Astrocyte of the hippocampus (primary cell): ENCODE measurements at places on chromosomes 13 and 19.

DNA sequence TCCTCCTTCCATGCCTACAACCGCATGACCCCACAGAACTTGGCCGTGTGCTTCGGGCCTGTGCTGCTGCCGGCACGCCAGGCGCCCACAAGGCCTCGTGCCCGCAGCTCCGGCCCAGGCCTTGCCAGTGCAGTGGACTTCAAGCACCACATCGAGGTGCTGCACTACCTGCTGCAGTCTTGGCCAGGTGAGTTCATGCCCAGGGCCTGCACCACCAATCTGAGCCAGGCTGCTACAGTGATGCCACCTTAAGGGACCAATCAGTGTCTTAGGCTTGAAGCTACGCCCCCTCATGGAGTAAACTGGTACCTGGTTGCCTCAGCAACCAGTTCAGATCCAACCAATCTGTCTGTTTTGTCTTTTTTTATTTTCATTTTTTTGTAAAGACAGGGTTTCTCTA lies 5.2 kb downstream of the SYDE1 start:
- DNase-seq: no peak

DNA sequence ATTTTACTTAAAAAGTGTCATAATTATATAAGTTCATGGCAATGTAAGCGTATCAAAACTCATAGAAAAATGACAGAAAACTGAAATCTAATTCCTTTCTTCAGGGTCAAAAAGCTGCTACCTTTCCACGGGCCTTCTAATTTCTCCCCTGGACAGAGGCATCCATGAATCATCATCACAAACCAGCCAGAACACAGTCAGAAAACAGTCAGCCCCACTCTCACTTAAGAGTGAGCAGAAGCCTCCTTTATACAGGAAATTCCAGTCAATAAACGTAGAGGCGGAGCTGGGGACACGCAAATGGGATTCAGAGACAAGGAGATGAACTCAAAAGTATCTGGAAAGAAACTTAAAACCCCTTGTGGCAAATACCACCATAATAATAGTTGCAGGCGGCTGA lies 54.2 kb upstream of the ABCC4 start:
- peak; percentile 78 for DNase-seq

- DNase-seq: no peak
Observed at GRCh38 chr13:113443991-113444390, 9.3 kb downstream of the ADPRHL1 start.

DNA sequence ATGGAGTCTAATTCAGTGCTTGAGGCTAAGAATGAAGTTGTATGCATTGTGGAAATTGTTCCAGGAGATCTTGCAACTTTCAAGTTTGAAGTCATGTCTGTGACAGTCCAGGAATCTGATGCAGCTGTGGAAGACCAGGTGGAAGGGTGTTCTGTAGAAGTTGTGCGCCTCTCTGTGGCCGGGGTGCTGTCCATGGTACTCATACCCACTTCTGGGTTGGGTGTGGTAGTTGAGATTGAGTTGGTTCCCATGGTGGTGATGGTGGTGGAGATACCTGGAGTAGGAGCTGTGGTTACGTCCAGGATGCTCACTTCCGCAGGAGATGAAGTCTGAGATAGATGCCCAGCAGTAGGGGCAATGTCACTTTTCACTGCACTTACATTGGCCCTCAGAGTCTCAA lies 44.3 kb downstream of the MUC16 start:
- DNase-seq: no peak

- no peak for DNase-seq
Observed at GRCh38 chr13:112574834-112575613, 12.9 kb downstream of the TUBGCP3 start.

DNA sequence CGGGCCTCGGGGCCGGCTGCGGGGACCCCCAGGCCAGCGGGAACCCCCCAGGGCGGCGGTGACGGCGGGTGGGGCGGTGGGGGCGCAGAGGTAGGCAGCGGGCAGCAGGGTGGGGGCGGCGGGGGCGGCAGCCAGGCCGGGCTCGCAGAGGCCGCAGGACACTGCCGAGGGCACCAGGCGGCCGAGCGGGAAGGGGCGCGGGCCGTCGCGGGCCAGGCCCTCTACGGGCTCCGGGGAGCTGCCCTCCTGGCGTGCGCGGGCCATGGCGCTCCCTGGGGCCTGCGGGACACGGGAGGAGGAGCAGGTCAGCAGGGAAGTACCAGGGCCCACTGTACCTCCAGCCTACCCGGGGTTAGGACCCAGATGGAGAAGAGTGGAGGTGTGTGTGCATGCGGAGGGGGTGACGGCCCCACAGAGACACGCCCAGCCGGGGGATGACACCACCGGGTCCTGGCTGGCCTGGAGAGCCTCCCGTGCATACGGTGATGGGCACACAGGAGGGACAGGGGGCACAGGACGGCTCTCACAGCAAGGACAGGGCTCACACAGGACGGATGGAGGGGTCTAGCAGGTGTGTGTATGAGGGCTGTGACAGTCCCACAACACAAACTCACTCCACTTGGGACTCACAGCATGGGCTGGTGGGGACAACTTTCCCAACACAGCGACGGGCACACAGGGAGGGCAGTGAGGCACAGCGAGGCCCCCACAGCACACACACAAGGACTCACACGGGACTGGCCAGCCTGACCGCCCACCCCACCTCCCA lies 2.6 kb downstream of the BBC3 start:
- DNase-seq: peak; percentile 59

DNA sequence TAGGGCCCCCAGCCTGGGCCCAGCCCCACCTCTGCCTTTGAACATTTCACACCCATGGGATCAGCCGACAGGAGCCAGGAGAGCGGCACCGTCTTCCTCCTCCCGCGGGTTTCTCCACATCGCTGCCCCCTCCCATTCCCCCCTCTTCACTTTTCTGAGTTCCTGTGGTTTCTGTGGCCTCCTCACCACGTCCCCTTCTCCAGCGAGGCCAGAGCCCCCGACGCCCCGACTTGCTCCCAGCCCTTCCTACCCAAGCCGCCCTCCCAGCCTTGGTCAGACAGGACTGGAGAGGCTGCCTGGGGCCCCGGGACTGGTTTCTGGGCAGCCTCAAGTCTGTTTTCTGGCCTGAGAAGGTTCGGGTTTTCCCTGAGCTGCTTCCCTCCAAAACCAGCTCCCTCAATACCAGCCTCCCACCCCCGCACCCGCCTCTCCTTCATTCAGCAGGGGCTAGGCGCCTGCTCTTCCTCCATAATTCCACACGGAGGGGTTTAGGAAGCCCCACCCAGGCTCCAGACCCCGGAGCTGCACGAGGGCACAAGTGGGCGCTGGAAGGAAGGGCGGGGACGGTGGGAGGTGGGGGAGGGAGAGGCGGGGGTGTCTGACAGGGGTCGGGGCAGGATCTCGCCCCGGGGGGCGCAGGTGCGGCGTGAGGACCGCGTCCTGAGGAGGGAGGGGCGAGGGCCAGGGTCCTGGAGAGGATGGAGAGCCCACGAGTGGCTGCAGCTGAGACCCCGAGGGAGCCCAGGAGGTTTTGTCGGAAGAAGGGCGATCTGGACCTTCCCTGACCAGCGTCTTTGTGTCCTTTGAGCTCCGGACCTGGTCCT lies 4.0 kb upstream of the SIGLEC10 start:
- DNase-seq: no peak

GRCh38 chr13:54636231-54636630 lies 1607.6 kb downstream of the OLFM4 start:
- no peak for DNase-seq

DNA sequence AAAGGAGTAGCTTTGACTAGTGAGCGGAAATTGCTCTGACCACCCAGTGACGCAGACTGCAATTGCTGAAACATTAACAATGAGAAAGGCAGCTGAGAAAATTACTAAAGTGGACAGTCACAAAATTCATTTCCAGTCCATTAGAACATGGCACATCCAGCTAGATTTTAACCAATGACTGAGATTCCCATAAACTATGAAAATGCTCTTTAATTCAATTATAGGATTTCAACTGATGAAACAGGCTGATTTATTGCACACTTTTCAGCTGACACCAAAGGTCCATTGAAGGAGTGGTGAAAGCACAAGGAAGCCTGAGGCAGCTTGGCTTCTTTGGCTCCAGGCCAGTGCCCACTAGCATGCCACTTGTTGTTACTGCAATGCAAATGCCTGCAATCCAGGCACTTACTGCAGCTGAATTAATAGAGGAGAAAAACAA lies 933.4 kb downstream of the SLITRK6 start:
- DNase-seq: peak; percentile 83

GRCh38 chr13:109785892-109786450 lies 412 bp downstream of the IRS2 start:
- DNase-seq: no peak

GRCh38 chr13:60331249-60332012 lies 65.6 kb upstream of the TDRD3 start:
- DNase-seq: no peak

DNA sequence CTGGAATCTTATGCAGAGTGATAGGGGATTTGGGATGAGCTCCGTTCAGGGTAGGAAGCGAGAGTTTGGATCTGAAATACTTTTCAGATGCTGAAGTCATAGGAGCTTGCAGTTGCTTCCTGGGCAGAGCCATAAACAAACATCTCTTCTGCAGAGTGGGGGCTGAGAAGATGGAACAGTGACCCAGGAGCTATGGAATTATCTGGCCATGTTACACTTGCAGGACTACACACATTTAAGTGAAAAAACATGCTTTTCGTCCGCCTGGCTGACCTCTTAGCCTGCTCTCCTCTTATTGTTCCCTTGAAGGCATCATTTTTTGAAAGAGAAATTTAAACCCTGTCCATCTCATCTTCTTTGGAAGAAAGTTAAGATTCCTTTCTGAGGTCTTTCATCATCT lies 40.7 kb downstream of the PSG11 start:
- DNase-seq: no peak

DNA sequence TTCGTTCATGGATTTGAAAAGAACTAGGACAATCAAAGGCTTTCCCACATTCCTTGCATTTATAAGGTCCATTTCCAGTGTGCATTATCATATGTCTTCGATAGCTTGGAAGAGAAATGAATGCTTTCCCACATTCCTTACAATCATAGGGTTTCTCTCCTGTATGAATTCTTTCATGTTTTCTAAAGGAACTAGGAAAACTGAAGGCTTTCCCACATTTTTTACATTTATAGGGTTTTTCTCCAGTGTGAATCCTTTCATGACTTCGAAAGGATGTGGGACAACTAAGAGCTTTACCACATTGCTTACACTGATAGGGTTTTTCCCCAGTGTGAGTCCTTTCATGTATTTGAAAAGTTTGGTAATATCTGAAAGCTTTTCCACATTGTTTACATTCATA lies 19.8 kb downstream of the ZNF709 start:
- no peak for DNase-seq

DNA sequence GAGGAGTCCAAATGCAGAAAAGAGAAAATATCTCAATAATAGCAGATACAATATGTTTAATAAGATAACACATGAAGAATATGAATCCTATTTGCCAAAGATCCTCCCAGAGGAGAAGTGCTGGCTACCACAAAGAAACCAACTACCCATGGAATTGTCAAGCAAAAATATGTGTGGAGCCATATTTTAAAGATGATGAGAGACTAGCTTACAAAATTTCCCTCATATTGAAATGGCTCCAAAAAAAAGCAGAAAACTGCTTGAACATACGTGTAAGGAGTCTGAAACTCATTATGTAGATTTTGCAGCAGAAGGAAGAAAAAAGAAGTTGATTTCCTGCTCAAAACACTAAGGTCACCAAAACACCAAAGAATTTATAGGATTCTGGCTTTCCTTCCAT lies 94.2 kb downstream of the USP12 start:
- no peak for DNase-seq

- DNase-seq: no peak
Observed at GRCh38 chr13:53074114-53074513, 45.5 kb downstream of the OLFM4 start.

DNA sequence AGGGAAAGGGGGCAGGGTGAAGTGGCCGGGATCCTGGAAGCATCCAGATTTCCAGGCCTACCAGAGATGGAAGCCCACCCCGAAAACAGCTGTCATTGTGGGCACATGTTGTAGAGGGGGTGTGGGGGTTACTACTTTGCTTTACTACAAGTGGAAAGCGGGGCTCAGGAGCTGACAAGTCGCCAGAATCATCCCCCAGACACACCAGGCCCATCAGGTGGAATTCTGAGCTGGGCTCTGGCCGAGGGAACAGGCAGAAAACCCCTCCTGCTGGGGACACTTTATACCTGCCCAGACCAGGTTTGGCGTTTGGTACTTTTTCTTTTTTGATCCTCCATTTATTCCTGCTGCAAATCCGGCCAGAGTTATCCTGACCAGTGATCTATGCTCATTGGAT lies 3.8 kb downstream of the CDX2 start:
- DNase-seq: no peak

DNA sequence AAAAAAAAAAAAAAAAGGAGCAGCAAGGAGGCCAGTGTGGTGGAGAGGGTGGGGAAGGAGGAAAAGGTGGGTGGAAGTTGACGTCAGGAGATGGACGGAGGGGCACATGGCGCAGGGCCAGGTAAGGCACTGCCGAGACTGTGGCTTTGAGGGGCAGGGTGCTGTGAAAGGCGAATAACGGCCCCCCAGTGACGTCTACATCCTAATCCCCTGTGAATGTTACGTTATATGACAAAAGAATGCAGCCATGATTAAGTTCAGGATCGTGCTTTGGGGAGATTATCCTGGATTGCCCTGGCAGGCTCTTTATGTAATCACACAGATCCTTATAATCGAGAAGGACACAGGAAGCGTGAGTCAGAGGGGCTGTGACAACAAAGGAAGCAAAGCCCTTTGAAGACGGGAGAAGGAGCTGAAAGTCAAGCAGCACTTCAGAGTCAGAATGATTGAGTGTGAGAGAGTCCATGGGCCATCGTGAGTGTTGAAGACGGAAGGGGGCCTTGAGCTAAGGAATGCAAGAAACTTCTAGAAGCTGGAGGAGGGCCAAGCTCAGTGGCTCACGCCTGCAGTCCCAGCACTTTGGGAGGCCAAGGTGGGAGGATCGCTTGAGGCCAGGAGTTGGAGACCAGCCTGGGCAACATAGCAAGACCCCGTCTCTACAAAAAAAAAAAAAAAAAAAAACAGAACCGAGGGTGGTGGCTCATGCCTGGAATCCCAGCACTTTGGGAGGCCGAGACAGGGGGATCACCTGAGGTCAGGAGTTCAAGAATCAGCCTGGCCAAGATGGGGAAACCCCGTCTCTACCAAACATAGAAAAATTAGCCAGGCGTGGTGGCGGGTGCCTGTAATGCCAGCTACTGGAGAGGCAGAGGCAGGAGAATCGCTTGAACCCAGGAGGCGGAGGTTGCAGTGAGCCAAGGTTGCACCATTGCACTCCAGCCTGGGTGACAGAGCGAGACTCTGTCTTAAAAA lies 13.8 kb upstream of the CEACAM16 start:
- peak; percentile 86 for DNase-seq

DNA sequence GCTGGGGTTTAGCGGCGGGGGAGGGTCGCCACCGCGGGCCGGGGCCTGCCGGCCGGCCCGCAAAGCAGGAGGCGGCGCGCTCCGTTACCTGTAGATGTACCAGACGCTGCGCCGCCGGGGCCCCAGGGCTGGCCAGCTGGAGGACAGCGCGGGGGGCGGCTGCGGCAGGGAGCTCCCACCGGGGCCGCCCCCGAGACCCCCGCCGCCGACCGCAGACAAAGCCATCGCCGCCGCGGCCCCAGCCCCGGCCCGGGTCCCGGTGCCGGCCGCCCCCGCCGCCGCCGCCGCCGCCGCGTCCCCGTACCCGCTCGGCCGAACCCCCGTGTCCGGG lies 24.8 kb downstream of the SHANK1 start:
- no peak for DNase-seq
